ENCODE measurements at places on chromosomes 2 and 18.

- DNase-seq = no peak
Observed at GRCh38 chr2:197205585-197206215, 104.9 kb downstream of the ANKRD44 start.

DNA sequence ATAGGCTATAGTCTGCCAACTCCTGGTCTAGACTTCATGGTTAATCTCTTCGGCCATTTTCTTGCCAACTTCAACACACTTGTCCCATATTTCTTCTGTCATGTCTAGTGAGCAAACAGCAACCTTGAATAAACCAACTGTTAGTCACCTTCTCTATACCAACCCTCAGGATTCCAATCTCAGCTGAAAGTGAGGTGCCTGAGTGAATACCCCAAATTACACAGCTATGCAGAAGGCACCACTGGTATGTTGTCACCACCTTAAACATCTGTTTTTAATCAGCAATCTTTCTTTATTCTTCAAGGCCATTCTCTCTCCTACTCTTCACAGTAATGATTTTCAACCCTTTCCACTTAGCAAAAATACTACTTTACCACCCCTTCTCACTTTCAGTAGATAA lies 39.3 kb downstream of the THOC1 start:
- no peak for DNase-seq

DNA sequence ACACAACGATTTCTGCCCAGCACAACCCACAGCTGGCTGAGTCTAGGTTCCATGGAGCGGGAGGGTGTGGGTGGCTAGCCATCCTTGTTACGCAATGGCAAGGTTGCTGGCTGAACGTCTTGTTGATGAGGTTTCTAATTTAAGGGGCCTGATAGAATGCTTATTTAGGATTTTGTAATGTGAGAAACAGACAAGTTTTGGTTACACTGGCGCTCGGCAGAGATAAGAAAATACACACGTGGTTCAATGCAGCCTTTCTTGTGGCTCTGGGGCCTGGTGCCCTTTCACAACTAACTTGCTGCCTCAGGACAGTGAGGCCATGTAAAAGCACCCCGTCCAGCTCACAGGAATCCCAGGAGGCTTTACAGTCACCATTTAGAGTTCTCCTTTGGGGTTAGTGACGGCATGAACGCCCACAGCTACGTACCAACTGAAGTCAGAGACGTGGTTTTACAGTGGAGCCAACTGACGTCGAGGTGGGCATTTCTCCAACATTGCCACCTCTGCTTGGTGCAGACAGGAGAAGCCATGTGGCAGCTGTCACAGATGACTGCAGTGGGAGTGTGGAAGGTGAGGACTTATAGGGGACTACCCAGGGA lies 29.7 kb upstream of the PIEZO2 start:
- no peak for DNase-seq

- no peak for DNase-seq
Observed at GRCh38 chr18:77708826-77709506, 459.3 kb downstream of the GALR1 start.

GRCh38 chr18:13570856-13571495 lies 155.4 kb downstream of the FAM210A start:
- no peak for DNase-seq

GRCh38 chr2:96329456-96329855 lies 4.3 kb downstream of the ITPRIPL1 start:
- DNase-seq = no peak

Data from stimulated activated CD8-positive, alpha-beta memory T cell treated with anti-CD3 and anti-CD28 coated beads, Interleukin-4, amount 100 ng/mL, for 1 hour (primary cell).